ENCODE measurements at places on chromosomes 13 and 19.

GRCh38 chr19:41189425-41190065 lies 3.5 kb upstream of the CYP2S1 start:
- no peak for DNase-seq

DNA sequence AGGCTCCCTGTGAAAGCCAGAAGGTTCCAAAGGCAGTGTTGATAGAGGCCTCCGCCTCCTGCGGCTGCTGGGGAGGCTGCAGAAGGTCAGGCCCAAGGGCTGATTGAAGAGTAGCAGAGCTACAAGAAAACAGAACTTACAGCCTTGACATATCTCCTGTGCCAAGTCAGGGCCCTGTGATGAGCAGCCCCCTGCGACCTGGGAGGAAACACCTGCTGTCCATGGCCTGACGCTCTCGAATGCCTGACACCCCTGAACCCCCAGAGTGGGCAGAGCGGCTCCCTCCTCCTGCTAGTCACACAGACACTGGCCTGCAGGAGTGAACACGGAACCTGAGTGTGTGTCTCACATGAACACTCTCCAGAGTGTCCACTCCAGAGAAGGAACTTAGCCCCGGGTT lies 38.2 kb upstream of the TUBGCP3 start:
- DNase-seq, result no peak

DNA sequence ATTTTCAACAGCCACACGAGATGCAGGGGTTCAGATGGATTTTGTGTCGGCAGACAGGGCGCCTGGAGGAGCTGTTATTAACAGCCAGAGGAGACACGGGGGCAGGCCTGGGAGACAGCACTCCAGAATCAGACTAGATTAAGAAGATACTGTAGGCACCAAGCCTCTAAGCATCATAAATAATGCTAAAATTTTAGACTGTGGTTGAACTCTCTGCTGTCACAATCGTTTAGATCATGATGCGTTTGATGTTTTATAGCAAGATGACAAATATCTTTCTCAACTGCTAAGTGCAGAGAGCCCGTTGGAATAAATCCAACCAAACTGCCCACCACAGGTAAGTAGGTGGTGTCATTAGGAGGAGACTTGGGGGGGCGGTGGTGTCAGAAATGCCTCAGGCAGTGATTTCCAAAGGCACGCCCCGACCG lies 63.9 kb downstream of the CEBPG start:
- DNase-seq, result no peak

GRCh38 chr13:81917810-81918209 lies 1576.9 kb upstream of the SPRY2 start:
- no peak for DNase-seq

DNA sequence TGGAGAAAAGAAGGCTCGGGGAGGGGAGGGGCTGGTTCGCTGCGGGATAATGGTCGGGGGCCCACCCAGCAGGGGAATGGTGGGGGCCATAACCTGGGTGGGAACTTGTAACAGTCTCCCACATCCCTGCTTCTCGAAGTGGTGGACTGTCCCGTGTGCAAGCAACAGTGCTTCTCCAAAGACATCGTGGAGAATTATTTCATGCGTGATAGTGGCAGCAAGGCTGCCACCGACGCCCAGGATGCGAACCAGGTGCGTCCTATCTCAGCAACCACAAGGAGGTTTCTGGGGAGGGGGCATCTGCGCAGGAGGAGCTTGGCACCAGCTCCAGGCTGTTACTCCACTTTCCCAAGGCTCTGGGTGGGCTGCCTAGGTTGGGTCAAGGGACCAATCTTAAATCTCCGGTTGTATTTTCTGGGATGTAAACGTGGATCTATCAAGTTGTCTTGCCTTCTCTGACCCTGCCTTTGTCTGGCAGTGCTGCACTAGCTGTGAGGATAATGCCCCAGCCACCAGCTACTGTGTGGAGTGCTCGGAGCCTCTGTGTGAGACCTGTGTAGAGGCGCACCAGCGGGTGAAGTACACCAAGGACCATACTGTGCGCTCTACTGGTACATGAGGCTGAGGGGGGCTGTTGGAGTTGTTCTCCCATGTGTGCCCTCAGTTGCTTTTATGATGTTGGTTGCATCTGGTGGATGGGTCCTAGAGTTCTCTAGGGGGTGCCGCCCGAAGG lies 1.6 kb downstream of the TRIM28 start:
- DNase-seq, result no peak

DNA sequence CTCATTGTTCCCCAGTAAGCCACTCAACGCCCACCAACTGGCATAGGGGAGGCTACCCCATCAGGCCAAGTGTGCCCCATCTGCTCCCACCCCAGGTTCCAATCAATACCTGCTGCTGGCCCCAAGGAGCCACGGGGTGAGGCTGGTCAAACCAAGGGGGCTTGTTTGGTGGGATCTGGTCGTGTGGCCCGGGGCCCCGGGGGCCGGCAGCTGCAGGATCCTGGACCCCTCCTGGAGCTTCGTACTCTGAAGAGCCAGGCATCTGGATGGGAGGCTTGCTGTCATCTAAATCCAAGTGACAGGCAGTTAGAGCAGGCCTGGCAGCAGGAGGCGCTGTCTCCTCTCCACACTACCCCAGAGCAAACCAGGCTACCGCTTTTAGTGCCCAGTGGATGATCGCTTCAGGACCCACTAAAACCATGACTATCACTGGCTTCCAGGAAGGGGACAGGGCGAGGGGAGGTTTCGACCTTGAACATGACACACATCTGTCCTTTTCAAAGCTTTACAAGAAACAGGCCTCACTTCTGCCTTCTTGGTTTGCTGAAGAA lies 14.2 kb downstream of the CHERP start:
- DNase-seq, result peak; percentile 26

- peak; percentile 70 for DNase-seq
These were observed 13.3 kb downstream of the CD70 start for GRCh38 chr19:6577476-6578125.

- DNase-seq, result no peak
These were observed 886.8 kb downstream of the PCDH9 start for GRCh38 chr13:66343224-66343828.

DNA sequence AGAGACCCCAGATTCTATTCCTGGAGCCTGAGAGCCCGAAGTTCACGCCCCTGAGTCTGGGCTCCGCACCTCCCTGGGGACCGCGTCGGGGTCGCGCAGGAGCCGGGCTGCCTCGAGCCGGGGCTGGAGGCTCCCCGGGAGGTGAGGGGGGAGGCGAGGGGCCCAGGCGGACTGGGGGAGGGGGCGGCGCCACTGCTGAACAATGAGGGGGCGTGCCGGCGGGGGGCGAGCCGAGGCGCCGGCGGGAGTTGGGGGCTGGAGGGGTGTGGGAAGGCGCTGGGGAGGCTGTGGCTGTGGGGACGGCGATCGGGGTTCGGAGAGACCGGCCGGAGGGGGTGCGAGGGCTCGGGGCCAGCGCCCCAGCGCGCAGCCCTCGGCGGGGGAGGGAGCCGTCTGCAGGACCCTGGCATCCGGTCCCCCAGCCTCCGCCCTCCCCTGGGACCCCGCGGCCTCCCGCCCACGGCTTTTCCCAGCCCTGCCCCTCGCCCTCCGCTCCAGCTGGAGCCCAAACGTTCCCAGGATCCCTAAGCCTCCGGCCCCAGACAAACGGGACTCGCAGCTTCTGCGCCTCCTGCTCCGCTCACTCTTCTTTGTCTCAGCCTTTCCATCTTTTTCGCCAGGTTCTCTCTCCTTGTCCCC lies 922 bp downstream of the PLEKHG2 start:
- peak; percentile 52 for DNase-seq

All from germinal center (tissue), 1 donor.